GM06990 (cell line): ENCODE measurements at places on chromosomes 7 and 10.
A peak's percentile ranks its signal among the peaks of the same experiment; 100 is the strongest.

DNA sequence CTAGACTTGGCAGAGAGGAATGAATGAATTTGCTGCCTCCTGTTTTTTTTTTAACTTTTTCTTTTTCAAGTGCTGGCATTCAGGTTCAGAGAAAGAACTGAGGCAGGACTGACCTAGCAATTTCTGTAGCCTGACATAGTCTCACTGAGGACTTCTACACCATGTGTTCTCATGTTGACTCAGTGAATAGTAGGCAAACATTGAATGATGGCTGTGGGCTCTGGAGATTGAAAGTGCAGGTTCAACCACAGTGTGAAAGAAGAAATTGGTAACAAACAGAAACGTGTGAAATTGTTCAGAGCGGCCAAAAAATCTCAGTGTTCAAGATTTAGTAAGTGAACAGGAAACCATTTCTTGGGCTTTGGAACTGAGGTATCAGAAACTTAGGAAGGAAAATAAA is 322.4 kb upstream of the GHITM start:
- DNase-seq = peak; percentile 20

DNA sequence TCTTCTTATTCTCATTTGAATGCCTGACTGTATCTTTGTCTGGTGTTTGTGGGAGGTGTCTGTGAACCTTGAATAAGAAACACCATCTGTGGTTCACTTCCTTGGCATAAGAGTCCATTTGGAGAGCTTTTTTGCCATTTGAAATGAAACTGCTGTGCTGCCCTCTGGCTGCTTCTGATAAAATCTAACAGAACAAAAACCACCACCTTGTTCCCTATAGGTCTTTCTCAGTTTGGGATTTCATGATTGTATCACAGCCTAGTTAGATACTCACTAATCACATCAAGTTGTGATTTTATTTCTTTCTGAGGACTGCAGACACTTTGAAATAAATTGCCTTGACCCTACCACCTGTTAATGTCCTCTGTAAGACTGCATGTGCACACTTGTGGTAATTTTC is 102.7 kb upstream of the FAM13C start:
- DNase-seq = no peak

DNA sequence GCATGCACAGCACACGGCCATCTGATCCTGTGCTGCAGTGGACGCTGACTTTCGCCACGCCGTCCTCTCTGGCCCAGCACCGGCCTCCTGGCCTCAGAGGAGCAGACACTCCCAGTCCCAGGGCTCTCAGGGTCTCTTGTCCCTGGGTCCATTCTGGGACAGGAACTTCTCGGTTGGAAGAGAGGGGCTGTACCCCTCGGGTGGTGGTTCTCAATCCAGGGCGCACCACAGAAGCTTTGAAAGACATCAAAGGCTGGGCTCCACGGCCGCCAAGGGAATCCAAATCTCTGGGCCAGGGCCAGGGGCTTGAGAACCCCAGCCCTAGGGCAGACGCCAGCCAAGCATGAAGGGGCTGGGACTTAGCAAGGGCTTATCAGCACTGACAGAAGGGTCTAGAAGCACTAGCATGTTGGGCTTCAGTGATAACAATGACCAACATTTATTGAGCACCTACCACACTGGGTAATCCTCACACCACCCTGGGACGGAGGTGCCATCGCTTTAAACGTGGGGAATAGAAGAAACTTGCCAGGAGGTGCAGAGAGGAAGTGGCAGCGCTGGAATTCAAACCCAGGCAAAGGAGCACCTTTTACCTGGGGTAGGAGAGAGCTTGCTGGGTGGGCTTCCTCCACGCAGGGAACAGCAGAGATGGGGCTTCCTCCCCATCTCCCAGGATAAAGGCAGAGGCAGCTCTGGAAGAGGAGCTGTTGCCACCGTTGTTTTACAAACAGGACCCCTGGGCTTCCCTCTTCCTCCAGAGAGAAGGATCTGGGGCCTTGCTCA is 1.8 kb upstream of the PYROXD2 start:
- no peak for DNase-seq

GRCh38 chr7:29214056-29214455 is 19.5 kb downstream of the CHN2 start:
- DNase-seq = no peak

GRCh38 chr7:34136698-34137097 is 231.4 kb downstream of the BMPER start:
- DNase-seq = no peak

DNA sequence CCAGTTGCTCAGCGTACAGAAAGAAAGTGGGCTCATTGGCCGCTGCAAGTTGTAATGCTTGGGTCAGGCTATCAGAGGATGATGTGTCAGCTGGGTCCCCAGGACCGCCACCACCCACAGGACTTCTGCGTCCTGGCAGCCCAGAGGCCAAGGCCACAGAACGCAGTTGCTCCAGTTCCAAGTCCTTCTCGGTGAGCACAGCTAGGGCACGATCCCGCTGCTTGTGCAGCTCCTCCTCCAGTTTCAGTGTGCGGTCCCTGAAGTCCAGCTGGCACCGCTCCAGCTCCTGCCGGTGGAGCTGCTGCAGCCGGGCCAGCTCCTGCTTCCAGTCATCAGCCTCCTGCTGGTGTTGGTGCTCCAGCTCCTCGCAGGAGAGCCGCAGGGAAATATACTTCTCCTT is 3.0 kb downstream of the GCC1 start:
- no peak for DNase-seq

- no peak for DNase-seq
Observed at GRCh38 chr7:141333459-141333858, 217.8 kb upstream of the AGK start.

- no peak for DNase-seq
Observed at GRCh38 chr10:87646935-87647334, 12.7 kb upstream of the PAPSS2 start.
